Jurkat, Clone E6-1 (cell line): ENCODE measurements at places on chromosomes 3 and 15.

DNA sequence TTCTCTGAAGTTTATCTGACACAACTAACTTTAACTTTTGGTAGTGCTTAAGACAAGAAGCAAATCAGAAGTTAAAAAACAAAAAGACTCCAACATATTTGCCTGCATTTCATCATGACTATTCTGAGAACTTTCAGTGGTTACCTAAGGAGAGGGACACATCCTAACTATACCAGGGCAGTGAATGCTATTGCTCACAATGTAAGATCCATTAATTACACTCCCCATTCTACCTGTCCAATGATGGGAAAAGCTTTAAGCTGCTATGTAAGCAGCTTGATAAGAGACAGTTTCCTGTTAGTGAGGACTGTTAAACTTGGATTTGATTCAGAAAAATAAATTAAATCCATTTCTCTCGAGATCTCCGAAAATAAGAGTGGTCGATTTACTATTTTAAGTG, 37.5 kb downstream of the SERPINI1 start:
- no peak for DNase-seq

DNA sequence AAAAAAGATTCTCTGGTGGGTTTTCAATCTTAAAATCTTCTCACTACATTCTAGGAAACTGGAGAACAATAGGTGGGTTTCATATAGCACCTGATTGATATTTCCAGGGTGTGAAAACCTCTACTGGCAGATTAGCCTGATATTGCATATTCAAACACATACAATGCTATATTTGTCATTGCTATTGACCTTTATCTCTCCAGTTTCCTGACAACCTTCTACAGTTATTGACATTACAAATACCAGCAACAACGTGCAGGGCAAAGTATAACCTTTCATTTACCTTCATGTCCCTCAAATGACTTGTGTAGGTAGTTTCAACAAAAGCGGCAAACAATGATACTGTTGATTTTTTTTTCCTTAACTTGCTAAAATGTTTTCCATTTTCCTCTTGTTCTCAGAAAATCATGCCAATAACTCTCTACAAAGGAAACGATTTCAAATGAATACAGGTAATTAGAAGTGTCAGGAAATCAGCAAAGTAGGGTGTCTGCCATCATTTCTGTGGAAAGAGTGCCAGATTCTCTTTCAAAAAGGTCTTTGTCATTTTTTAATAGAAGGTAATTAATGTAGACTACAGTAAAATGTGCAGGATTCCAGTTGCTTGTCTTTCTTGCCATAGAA, 72.6 kb upstream of the CDIN1 start:
- no peak for DNase-seq

- no peak for DNase-seq
These were observed 248.8 kb upstream of the NSMCE3 start for GRCh38 chr15:29518442-29518841.

DNA sequence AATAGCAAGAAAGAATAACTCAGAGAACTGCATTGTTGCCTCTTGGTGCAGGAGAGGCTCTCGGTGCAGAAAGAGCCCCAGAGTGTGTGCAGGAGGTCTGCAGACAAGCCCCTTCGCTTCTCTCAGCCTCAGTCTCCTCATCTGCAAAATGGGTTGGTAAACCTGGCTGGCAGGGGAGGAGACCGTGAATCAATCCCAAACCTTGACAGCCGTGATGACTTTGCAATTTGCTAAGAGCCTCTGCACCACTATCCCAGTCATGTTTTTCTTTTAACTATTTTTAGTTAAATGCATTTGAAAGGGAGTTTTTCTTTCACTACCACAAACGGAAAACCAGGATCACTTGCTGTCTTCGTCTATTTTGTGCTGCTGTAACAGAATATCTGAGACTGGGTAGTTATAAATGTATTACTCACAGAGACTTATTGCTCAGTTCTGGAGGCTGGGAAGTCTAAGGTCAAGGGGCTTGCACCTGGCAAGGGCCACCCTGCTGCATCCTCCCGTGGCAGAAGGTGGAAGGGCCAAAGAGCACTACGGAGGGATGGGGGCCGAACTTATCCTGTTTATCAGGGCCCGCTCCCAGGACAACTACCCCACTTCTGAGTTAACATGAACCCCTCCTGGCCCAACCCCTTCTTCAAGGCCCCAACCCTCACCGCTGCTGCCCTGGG, 14.2 kb upstream of the IQSEC1 start:
- DNase-seq = no peak

DNA sequence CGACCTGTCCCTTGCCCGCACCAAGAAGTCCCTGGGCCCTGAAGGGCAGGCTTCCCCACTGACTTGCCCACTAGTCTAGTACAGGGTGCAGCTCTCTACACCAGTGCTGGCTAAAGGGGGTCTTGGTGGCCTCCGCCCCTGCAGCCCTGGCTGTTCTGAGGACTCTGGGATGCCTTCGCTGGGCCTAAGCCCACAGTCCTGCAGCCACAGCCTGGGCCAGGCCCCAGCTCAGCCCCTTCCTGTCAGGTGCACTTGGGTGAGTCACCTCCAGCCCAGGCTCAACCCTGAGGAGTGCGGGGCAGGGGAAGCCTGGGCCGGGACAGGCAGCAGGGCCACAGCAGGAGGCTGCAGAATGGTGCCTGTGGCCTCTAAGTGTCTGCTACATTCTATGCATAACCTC, 971 bp downstream of the C3orf22 start:
- DNase-seq = no peak

GRCh38 chr3:197525706-197526105, 30.1 kb downstream of the BDH1 start:
- no peak for DNase-seq

DNA sequence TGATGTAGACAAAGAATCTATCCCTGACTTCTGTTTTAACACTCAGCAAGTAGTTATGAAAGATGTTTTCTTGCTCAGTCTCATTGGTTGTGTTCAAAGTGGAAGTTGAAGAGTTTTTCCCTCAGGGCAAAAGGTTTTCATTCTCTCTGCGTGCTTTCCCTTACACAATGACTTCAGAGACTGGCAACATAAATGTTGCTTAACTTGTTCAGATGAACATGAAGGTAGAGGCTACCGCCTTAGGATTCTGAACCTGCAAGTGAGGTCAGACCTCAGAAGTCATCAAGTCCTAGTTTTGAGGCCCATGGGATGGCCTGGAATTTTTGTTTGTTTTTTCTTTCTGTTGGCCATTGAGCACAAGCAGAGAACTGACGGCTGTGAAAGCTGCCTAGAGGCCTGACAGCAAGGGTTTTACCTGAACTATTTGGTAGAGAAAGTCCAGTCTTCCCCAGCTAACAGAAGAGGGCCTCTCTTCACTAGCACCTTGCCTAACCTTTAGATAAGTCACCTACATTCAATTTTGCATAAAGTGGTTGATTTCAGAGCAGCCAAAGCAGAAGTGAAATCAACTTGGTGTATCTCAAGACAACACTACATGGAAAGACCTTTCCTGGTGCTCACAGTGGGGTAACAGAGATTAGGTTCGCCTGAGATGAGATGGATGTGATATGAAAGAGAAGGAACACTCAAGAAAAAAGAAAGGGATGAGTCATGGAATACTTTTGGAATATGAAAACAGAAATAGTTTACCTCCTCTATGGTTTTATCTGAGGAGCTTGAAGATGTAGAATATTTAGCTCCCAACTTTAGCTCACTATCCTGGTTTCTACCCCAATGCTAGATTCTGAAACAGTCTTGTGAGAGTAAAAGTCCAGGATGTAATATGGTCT, 53.6 kb upstream of the AP4E1 start:
- no peak for DNase-seq
